ENCODE measurements at places on chromosomes 2 and 18. TPM values are rescaled to one million over a fixed set of nuclear protein-coding genes. Genes with fewer than 3 reads are reported as not detected.

Gene ERFE
- total RNA-seq, result 6.5 TPM

Gene RAMP1
- total RNA-seq, result 0.29 TPM

Gene SCG2
- total RNA-seq, result 0.78 TPM

DNA sequence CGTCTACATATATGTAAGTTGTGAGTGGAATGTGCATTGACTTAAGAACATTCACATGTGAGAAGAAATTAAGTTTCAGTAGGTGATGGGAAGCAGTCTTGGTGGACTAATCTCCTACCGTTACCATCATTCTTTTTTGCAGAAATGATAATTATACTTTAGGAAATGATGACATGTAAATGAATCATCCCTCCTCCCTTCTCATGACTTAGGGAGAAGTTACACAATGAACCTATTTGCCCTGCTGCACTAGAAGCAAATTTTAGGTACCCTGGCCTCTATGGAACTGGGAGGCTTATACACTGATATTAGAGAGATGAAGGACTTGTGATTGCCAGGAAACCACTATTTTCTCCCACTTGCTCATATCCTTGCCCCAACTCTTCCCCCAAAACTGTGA is 214.2 kb downstream of the CALCRL start:
- H3K4me3 ChIP-seq, result no peak overlapping the region
- no peaks in the 10 kb centered on the region for H3K27me3 ChIP-seq
- H3K27ac ChIP-seq, result no peak overlapping the region
- no peak for DNase-seq

GRCh38 chr2:43008388-43008787 is 216.0 kb upstream of the HAAO start:
- no peaks in the 10 kb centered on the region for H3K36me3 ChIP-seq
- no peak overlapping the region for H3K27ac ChIP-seq
- H3K4me1 ChIP-seq, result peaks cover 9% of the 10 kb centered on the region
- no peak for DNase-seq
- no peak overlapping the region for H3K4me3 ChIP-seq
- no peaks in the 10 kb centered on the region for H3K27me3 ChIP-seq

DNA sequence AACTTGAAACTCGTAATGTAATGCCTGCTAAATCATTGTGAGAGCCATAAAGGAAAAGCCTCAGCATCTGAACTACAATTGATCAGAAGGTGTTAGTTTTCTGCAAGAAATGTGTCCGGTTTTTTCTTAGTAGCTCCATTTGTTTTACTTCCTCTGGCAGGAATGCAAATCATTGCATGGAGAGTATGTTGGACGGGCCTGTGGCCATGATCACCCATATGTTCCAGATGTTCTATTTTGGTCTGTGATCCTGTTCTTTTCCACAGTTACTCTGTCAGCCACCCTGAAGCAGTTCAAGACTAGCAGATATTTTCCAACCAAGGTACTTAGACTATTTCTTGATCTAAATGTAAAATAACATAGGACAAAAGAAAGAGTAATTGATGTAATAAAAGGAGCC is 126.6 kb downstream of the DPP4 start:
- H3K27ac ChIP-seq, result no peak overlapping the region
- H3K27me3 ChIP-seq, result no peaks in the 10 kb centered on the region
- no peaks in the 10 kb centered on the region for H3K4me1 ChIP-seq
- no peaks in the 10 kb centered on the region for H3K36me3 ChIP-seq
- no peak overlapping the region for H3K4me3 ChIP-seq
- DNase-seq, result no peak
